ENCODE measurements at places on chromosomes 3 and 15.

GRCh38 chr15:88644741-88645140, 5.9 kb downstream of the ISG20 start:
- DNase-seq: no peak

DNA sequence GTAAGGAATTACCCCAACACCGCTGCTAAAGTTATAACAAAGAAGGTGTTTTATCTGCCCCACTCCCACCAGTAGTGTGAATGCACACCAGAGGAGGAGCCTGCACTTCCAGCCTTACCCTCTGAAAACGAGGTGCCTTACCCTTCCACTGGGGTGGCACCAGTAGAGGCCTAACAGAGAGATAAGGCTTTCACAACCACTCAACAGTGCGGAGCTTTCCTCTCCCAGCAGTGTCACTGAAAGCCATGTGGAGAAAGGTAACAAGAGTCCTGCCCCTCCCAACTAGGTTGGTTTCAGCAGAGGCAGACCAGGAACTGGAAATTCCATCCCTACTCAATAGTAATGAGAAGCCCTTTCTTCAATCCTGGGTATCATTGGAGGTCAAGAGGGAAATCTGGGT, 539.2 kb downstream of the VGLL3 start:
- no peak for DNase-seq

DNA sequence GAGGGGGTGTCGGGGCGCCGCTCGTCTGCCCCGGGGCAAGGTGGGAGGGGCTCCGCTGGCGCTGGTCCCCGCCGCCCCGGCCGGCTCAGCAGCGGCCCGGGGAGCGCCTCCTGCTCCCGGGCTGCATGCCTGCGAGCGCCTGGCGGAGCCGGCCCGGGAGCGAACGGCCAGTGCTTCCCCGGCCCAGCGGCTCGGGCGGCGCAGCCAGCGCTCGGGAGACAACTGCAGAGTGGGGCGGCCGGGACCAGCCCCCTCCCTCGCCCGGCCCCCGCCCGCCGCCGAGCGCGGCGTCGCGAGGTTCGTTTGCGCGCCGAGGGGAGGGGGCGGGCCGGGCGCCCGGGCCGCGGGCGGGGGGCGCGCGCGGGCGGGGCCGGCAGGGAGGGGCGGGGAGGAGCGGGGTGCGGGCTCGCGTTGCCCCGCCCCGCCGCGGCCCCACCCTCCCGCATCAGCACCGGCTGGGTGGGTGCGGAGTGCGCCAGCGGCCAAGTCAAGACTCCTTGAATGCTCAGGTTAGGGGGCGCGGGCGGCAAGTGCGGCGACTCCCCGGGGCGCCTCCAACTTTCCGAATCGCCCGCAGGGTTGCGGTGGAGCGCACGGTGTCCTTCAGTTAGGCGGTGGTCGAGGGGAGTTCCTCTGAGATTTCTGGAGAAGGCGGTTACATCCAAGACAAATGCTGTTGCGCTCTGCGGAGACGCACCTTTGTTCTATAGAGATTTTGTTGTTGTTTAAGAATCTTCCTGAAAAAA, at the start of gene RGMA:
Gene RGMA, minus strand, starts transcription at position 231 of the 746 bp plus-strand sequence. CDS start 279 bp downstream, outside the sequence.
- no peak for DNase-seq

GRCh38 chr15:43881944-43882343, 55.1 kb downstream of the WDR76 start:
- peak; percentile 6 for DNase-seq

GRCh38 chr15:82873000-82873680, 63.7 kb downstream of the WHAMM start:
- DNase-seq: no peak

DNA sequence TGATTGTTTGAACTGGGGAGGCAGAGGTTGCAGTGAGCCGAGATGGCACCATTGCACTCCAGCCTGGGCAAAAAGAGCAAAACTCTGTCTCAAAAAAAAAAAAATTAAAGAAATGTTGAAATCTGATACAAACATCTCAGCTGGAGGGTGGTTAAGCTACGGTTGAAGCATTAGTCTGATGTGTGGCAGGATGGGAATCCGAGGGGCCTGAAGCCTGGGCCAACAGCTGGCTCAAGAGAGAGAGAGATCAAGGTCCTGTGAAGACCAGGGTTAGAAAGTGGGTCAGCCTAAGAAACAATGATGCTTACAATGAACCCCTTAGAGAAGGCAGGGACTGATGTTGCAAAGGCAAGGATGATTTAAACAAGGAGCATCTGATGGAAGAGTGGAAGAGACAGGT, 69.8 kb downstream of the CD200R1L start:
- DNase-seq: peak; percentile 61

- no peak for DNase-seq
Observed at GRCh38 chr3:118637846-118638245, 396.8 kb downstream of the IGSF11 start.

DNA sequence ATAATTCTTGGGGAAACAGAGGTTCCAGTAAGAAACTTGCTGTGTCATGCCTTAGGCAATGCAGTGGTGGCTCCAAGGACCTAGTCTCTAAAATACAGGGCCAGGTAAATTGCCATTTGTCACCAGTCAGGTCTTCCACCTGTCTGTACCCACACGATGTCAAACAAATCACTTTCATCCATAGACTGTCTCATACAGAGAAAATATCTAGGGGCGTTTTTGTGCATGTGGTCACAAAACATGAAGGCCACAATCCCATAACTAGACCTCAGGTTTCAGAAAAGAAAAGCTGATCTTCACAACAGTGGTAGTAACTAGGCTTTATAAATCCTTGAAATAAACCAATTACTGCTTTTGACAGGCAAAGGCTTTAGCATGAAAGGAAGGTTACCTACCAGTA, 92.3 kb downstream of the SLC9A9 start:
- no peak for DNase-seq

GRCh38 chr3:15066467-15066866, 1.4 kb upstream of the MRPS25 start:
- no peak for DNase-seq

DNA sequence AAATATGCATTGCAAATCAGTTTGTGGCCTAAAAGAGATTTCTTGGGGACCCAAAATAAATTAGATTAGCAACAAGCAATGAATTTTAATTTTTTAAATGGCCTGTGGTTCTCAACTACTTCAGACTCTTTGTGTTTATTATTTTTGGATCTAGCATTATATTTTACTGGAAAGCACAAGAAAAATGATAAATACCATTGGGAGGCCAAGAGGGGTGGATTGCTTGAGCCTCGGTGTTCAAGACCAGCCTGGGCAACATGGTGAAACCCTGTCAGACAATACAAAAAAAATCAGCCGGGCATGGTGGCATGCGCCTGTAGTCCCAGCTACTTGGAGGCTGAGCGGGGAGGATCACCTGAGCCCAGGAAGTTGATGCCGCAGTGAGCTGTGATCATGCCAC, 13.6 kb downstream of the LACTB start:
- DNase-seq: peak; percentile 40

GRCh38 chr3:80983753-80984152, 777.7 kb downstream of the GBE1 start:
- no peak for DNase-seq

- DNase-seq: peak; percentile 70
Observed at GRCh38 chr15:59255680-59256336, 49.2 kb downstream of the LDHAL6B start.

- peak; percentile 28 for DNase-seq
Observed at GRCh38 chr15:76964157-76964556, 30.8 kb upstream of the PSTPIP1 start.

DNA sequence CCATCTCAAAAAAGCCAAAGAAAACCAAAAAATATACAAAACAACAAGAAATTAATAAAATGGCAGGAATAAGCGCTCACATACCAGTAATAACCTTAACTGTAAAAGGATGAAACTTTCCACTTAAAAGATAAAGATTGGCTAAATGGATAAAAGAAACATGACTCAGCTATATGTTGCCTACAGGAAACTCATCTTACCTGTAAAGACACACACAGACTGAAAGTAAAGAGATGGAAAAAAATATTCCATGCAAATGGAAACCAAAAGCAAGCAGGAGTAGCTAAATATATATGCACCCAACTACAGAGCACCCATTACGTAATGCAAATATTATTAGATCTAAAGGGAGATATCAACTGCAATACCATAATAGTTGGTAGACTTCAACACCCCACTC, 49.7 kb downstream of the ADAM10 start:
- DNase-seq: no peak

DNA sequence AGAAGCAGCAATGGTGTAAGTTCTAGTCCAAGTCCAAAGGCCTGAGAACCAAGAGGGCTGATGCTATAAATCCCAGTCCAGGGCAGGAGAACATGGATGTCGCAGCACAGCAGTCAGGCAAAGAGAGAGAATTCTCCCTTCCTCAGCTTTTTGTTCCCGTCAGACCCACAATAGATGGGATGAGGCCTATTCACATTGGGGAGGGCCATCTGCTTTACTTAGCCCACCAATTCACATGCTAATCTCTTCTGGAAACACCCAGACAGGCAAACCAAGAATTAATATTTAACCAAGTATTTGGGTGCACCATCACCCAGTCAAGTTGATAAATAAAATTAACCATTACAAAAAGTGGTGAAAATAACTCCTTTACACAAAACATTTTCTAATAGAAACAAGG, 511.7 kb upstream of the UBE2E2 start:
- no peak for DNase-seq

GRCh38 chr3:141231952-141232823, 563 bp downstream of the PXYLP1 start:
- no peak for DNase-seq

DNA sequence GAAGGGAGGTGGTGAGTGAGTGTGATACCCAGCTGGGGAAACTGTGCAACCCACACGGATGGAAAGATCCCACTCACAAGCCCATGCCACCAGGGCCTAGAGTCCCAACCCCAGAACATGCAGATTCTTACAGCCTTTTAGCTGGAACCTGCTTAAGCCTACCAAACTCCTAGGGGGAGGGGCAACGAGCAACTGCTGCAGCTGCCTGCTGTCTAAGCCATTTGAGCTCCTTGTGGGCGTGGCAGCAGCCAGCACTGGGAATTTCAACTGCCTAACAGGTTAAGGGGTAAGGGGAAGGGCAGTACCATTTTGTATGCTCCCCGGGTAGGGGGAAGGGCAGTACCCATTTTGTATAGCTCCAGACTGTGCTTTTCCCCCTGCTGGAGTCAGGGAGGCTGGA, 673.2 kb upstream of the BCHE start:
- DNase-seq: no peak

- no peak for DNase-seq
Observed at GRCh38 chr3:126344380-126345041, 12.7 kb downstream of the KLF15 start.

GRCh38 chr3:151218136-151218535, 15.1 kb upstream of the GPR171 start:
- no peak for DNase-seq

- DNase-seq: no peak
Observed at GRCh38 chr15:38660738-38661137, 96.1 kb upstream of the RASGRP1 start.

Data from iris pigment epithelial cell (primary cell).